ENCODE measurements at places on chromosomes 13 and 19.

- DNase-seq, result no peak
Observed at GRCh38 chr13:48879432-48879831, 96.3 kb upstream of the FNDC3A start.

- DNase-seq, result no peak
Observed at GRCh38 chr13:113299951-113300350, 2.9 kb downstream of the LAMP1 start.

- no peak for DNase-seq
Observed at GRCh38 chr19:35388277-35389054, 17.6 kb downstream of the GPR42 start.

DNA sequence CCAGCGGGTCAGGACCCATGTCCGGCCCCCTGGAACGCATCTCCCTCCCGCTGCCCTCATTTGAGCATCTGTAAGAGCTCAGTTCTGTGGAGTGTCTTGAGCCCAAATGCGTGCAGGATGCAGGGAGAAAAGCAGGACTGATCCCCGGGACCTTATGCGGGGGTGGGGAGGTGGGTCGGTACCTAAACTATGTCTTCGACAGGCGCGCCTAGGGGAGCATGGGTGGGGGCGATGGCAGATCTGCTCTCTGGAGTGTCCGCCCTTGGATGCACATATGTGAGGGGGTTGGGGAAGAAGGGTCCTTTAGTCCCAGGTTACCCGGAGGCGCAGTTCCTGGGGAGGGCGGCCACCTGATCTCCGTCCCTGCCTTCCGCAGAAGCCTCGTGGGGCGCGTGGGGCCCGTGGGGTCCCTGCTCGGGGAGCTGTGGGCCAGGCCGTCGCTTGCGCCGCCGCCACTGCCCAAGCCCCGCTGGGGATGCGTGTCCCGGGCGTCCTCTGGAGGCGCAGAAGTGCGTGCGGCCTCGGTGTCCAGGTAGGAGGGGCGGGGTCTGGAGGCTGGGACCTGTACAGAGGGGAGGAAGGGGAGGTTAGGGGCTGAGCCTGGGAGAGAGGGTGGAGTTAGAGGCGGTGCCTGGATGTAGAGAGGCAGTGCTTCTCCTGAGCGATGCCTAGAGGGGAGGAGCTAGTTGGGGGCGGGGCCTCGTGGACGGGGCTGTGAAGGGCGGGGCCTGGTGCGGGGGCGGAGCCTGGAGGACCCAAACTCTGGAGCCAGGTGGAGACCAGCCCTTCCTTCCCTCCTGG is 2.9 kb downstream of the CILP2 start:
- no peak for DNase-seq

Data from anterior cingulate cortex (tissue), 58 donors.